Naive thymus-derived CD4-positive, alpha-beta T cell (primary cell): ENCODE measurements at places on chromosomes 2 and 18. TPM values are rescaled to one million over a fixed set of nuclear protein-coding genes. Genes with fewer than 3 reads are reported as not detected.

DNA sequence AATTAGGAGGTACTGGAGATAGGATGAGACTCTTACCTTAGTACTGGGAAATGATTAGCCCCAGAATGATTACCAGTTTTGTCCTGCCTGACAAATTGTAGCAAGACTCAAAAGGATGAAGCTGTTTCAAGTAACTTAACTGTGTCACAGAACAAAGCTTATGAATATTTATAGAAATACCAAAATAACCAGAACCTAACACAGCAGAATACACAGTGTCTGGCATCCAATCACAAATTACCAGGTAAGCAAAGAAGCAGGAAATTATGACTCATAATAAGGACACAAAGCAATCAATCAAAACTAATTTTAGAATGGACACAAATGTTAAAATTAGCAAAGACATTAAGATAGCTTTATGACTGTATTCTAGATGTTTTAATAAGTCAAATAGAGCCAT lies 91.9 kb downstream of the CTNNA2 start:
- H3K27ac ChIP-seq = no peak overlapping the region
- H3K27me3 ChIP-seq = no peaks in the 10 kb centered on the region
- H3K4me3 ChIP-seq = no peak overlapping the region
- no peaks in the 10 kb centered on the region for H3K36me3 ChIP-seq
- no peak for DNase-seq
- H3K4me1 ChIP-seq = no peaks in the 10 kb centered on the region

RAB17 gene
- not detected for total RNA-seq

- no peak for DNase-seq
- no peaks in the 10 kb centered on the region for H3K36me3 ChIP-seq
- H3K27me3 ChIP-seq = no peaks in the 10 kb centered on the region
- no peaks in the 10 kb centered on the region for H3K4me1 ChIP-seq
- H3K27ac ChIP-seq = no peak overlapping the region
- H3K4me3 ChIP-seq = no peak overlapping the region
Measured at GRCh38 chr2:177584030-177584692, 191.6 kb downstream of the AGPS start.

CYTIP gene
- 322 TPM for total RNA-seq

- H3K4me1 ChIP-seq = no peaks in the 10 kb centered on the region
- no peaks in the 10 kb centered on the region for H3K27me3 ChIP-seq
- no peak overlapping the region for H3K27ac ChIP-seq
- no peaks in the 10 kb centered on the region for H3K36me3 ChIP-seq
- H3K4me3 ChIP-seq = no peak overlapping the region
Measured at GRCh38 chr2:204452464-204453023, 92.7 kb upstream of the PARD3B start.

MAB21L4 gene
- not detected for total RNA-seq
